Mucosa of descending colon (tissue), 3 donors: ENCODE measurements at places on chromosomes 13 and 19. TPM values are rescaled to one million over a fixed set of nuclear protein-coding genes. Genes with fewer than 3 reads are reported as not detected.

Gene IFNL1
- not detected for total RNA-seq

- no peak for DNase-seq
Measured at GRCh38 chr19:58183817-58184215, 955 bp downstream of the ZNF274 start.

DNA sequence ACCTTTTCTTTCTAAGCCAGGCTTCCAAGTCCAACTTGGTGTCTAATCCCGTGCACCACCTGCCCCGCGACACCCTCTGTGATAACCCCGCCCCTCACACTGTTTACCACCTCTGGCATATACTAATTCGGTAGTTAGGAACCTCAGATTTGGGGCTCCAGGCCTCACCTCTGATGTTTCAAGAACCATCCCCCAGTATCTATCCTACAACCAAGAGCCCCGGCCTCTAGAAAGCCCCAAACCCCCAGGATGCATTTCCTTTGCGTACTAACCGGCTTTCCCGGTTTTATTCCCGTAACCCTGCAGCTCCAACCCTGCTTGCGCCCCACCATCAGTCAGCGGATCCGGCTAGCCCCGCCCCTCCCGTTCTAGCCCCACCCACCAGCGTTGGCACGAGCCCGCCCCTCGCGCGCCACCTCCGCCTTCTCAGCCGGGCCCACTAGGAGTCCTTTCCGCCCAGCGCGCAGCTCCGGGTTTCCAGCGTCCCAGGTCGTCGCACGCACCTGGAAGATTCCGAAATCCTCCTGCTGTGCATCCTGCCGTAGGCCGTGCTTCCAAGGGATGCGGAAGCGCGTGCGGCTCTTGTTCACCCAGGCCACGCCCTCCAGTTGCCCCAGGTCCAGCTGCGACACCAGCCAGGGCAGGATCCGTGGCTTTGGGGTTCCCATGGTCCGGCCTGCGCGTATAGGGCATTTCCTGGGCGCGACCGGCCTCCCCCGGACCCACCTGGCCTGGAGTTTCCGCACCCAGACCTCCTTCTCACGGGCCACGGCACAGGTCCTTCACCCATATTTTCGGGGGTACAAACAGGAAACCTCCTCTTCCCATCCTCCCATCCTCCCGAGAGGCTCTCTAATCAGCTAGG is 1.3 kb downstream of the IRF3 start:
- peak; percentile 96 for DNase-seq

Gene AZU1
- total RNA-seq = 0.25 TPM

Gene C19orf67
- total RNA-seq = not detected

Gene CLEC11A
- total RNA-seq = 7.2 TPM

DNA sequence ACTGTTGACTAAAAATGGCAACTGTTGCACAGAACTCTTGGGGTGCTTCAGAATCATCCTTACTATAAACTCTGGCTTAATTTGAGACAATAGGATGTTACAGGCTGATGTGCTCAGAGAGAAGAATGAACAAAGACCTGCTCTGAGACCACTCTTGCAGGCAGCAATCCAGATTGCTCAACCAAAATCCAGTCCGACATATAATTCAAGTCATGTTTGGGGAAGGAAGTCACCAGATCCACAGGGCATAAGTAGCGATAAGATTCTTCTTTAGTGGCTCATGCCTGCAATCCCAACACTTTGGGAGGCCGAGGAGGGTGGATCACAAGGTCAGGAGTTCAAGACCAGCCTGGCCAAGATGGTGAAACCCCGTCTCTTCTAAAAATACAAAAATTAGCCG is 20.6 kb downstream of the MTMR6 start:
- no peak for DNase-seq

Gene ZNF677
- 4.6 TPM for total RNA-seq

DNA sequence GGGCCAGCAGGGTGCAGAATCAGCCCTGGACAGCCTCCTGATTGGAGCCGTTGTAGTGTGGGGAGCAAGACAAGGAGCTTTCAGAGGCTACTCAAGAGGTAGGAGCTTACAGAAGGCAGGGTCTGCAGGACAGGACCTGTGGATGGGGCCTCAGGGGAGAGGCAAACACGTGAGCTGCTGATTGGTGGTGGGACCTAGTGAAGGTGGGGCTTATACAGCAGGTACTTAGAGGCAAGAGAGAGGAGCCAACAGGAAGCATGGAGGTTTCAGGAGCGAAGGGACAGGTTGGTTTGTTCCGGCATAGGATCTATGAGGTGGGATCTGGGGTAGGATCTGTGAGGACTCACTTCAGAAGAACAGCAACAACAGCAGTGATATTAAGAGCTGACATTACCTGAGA is 32.4 kb downstream of the ZSWIM4 start:
- DNase-seq = no peak

DNA sequence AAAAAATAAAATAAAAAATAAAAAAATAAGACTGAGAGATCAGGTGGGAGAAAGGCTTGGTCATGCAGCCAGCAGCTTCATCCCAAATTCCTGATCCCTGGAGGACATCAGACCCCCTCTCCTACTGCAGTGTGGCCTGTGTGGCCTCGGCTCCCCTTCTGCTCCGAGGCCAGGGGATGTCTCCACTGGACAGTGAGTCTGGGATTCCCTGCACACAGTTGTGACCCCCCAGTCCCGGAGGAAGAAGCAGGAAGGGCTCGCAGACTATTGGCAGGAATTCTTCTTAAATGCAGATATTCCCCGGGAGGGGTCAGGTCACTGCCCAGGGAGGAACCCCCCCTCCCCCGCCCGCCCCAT is 41.9 kb downstream of the ZNF627 start:
- DNase-seq = no peak

Gene CKAP2
- total RNA-seq = 18.8 TPM

DNA sequence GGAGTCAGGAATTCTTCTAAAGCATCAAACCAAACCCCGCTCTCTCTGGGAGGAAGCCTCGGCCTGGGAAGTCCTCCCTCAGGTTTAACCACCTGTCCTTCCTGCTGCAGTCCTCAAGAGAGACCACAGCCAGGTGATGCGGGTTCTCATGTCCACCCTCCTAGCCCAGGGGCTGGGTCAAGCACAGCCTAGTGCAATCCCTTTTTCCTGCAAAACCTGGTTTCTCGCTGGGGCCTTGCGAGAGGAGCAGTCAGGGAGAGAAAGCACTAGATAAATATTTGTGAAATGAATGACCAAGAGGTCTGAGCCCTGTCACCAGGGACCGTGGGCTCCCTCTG is 2.4 kb downstream of the SLC8A2 start:
- DNase-seq = no peak

Gene DIAPH3
- total RNA-seq = 3.1 TPM

DNA sequence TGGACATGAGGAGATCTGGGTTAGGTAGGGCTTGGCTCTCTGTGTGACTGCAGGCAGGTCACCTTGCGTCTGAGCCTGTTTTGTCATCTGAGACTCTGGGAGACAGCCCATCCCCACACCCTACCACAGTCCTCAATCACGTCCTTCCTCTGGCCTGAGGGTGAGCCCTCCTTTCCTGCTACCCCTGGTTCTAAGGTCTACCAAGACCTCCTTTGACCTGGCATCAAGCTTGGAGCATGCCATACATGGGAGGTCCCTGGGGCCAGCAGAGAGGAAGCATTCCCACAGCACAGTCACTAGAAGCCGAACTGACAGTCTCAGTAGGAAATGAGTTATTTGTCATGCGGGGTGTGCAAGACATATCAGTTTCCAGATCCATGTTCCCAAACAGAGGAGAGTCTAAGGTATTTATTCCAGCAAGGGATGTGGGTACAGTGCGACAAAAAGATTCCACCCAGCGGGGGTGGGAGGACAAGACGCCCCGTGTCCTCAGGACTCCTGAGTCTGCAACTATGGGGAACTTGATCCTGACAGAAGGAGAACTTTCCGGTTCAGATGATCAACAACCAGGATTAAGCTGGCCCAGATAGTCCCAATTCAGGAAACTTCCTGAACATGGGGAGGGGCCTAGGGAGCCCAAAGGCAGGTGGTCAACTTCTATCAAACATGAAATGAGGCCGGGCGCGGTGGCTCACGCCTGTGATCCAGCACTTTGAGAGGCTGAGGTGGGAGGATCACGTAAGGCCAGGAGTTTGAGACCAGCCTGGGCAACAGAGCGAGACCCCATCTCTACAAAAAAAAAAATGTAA is 9.5 kb downstream of the ARRDC2 start:
- DNase-seq = peak; percentile 14

Gene RYR1
- 1.3 TPM for total RNA-seq

DNA sequence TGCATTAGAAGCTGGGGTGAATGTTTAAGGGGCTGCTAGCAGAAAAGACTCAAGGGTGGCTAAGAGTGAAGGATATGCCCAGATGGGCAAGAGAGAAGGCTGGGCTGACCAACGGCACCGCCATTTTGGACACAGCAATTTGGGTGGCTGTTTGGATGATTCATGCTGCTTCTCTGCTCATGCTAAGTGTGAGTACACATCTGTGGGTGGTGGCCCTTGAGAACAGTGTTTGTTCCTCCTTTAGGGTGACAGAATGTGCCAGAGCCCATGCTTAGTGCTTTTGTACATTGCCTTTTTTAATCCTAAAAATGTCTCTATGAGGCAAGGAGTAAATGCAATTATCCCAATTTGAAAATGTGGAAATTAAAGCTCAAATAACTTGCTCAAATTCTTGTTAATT is 9.8 kb downstream of the CBY2 start:
- no peak for DNase-seq

DNA sequence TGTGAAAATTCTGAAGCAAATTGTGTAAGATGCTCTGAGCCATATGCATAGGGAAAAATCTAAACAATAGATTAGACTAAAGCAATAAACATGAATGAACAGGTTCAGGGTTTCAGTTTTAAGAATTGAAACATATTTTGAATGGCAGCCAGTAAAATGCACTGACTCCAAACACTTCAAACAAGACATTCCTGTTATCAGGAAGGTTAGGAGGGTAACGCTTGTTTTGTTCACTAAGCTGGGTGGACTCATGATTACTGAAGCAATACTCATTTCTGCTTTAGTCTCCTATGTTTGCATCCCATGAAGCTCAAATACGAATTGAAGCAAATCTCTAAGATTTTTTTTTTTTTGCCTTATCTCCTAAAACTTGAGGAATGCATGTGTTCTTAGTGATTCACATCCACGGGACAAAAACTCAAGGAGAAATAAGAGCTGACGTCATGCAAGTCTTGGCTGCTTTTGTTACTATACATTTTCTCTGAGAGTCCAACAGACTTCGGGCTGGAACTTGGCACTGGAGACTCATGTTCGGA is 29.1 kb upstream of the IGFL4 start:
- no peak for DNase-seq

GRCh38 chr13:21175656-21176214 is 617 bp downstream of the SKA3 start:
- DNase-seq = no peak

DNA sequence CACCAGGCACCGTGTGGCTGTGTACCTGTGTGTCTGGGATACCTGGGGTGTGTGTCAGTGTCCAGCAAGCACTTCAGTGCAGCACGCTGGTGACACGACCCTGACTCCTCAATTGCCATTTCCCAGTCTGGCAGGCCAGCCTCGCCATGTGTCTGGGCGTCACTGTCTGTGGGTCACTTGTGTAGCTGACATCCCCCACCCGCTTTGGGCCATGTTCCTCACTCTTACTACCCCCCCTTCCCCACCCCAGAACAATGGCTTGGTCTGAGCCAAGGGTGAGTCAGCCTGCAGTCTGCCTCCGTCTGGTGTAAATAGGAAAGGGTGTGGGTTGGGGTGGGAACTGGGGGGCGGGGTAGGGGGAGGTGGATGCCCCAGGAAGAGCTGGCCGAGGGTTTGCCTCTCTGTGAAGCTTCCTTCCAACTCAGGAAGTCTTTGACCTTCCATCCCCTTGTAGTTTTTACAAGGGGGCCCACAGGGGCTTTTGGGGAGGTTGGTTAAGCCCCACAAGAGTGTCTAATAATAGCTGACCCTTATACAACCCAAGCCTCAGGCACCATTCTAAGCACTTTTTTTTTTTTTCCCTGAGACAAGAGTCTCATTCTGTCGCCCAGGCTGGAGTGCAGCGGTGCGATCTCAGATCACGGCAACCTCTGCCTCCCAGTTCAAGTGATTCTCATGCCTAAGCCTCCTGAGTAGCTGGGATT is 17.6 kb downstream of the NOVA2 start:
- DNase-seq = no peak

DNA sequence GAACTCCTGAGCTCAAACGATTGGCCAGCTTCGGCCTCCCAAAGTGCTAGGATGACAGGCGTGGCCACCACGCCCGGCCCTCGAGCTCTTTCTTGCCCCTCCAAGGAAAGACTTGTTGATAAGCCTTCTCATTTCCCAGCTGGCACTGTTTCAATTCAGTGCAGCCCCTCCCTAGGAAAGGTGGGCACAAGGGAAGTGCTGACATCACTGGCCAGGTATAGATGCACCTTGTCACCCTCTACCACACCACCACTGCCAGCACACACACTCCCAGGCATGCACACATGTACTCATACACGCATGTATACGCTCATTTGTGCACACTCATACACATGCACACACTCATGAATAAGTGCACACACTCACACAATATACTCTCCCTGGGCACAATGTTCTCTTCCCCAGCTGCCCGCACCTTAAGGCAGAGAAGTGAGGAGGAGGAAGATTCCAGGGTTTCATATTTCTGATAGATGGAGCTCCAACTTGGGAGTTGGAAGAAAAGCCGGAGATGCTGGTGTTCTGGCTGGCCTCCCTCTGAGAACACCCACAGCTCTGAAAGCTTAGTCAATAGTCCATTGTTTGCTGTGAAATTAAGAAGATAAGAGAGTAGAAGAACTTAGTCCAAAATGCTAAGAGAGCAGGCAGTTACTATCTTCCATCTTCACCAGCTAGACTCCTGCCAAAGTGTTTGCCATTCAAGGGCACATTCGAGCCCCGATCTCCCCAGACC is 196.7 kb downstream of the FOXO1 start:
- no peak for DNase-seq

DNA sequence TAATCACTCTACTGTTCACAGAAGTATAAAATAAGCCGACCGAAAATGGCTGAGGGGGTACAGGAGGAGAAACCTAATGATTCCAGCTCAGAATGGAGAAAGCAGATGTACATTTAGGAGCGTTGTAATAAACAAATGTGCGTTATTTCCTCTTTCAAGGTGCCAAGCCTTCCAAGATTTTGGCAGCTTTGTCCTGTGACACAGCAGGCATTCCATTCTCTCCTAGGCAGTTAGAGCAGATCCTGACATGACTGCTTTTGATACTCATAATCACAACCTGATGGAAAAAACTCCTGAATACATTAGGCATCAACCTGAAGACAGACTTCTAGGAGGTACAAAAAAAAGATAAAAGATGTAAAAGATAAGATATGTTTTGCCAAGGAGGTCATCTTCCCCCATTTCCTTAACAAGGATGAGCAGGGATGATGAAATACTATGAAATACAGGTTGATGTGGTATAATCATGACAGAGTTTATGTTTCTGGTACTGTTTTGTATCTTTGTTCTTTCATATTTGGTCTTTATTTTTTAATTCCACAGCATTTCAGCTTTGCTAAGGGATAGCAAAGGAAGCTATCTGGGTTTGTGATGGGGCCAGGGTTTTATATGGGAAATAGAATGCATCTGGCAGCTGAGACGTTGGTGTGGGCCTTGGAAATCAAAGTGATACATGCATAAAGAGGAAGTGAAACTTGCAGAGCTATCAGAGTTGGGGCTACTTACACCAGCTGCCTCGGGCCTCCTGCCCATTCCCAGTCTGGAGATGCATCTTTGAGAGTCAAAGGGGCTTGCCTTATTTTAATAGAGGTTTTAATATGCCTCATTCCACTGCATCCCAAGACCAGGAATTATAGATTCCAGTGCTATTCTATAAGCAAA is 222.5 kb downstream of the OXGR1 start:
- DNase-seq = peak; percentile 10

Gene FBXO17
- total RNA-seq = 1.9 TPM

Gene KIR3DL2
- total RNA-seq = 0.22 TPM

Gene SIGLECL1
- not detected for total RNA-seq
